ENCODE measurements at places on chromosomes 1 and 21. TPM values are rescaled to one million over a fixed set of nuclear protein-coding genes. Genes with fewer than 3 reads are reported as not detected.

GRCh38 chr1:160777486-160778089, 18.4 kb upstream of the LY9 start:
- DNase-seq, result peak; percentile 56

DNA sequence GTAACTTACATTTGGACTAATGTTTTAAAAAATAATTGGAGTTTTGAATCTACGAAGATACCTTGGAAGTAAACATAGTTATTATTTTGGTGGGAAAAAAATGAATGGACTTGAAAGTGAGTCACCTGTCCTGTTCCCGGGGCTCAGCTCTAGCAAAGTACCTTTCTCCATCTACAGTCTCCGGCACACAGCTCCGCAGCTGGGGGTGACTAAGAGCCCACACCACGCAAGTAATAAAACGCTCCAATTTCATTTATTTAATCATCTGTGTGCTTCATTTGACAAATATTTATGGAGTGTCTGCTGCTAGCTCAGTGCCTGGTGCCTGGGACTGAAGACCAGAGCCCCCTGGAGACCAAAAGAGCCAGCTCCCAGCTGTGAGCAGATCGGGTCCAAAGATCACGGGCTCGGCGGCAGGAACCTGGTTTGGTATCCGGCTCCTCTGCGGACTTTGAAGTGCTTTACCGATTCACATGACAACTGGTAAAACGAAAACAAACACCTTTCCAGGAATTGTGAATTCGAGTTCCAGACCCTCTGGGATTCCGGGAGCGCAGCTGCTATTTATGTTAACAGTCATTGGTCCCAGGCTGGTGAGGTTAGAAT, 1.7 kb upstream of the RIPK4 start:
- peak; percentile 92 for DNase-seq

DNA sequence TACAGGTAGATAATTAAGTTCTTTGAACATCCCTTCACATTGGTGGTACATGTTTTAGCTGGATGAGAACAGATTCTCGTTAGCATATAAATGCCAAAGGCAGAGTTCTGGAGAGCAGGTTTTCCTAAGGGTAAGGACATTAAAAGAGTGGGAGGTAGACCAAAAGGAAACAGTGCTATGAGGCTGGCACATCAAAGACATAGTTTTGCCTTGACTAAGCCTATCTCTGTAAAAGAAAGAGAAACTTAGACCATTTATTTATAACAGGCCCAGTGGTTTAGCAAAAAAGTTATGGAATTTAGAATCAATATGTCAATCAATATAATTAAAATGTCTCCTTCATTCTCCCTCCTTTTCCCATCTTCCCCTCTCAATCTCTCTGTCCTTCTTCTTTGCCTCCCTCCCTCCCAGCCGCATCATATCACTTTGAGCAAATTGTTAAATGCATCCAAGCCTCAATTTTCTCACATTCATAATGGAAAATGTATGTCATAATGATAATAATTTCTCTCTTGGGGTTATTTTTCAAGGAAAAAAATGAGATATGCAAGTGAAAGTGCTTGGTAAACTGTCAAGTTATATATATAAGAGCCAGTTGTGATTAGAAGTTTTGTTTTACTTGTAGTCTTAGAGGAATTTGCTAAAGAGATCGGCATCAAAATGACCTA, 209.9 kb upstream of the SGIP1 start:
- DNase-seq, result no peak

DNA sequence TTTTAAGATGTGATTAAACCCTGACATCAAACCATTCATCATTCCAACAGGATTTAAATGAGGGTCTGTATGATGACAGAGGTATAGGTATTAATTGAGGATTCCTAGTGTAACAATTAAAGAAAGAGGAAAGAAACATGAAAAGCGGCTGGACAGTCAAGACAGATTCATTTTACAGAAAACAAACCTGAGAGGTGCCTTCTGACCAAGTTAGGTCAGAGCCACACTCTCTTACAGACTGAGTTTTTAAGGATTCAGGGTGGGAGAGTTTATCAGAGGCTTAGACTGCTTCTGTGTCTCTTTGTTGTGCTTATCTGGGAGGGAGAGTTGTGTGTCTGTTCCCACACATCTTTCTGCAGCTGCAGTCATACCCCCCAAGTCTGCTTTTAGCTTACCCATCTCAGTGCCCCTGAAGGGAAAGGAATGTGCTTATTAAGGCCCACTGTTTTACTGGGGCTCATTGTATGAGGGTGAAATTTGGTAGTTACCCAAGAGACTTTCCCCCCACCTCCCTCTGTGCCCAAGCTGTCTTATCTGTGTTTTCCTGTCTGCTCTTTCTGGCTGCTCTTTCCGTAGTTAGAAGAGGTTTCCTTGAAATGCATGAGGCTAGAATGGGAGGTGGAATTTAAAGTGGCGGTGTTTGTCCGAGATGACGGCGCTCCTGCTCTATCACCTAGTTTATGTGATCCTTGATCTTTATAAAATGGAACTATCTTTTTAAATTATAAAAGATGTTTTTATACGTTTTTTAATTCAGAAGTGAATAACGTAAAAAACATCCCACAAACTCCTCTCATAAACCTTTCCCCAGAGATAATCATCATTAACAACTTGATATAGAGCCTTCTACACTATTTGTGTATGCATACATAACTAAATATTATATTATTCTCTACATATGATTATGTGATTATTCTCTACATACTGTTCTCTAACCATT, 96.0 kb upstream of the TNFSF4 start:
- no peak for DNase-seq

GRCh38 chr1:31364561-31365250, 8.2 kb downstream of the FABP3 start:
- DNase-seq, result no peak

DNA sequence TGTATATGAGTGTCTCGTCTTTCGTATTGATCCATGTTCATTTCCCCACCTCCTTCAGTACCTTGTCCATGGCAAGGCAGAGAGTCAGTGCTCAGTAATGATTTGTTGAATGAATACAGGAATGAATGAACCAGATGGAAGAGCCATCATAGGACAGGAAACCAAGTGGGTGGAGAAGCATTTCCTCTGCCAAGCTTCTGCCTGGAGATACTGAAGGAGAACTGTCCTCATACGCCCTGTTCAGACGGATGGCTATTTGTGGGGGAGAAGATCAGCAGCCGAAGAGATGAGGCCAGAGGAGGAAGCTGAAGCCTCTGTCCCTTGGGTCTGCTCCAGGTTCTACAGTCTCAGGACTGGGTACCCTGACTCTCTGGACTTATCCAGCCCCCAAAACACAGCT, 5.8 kb downstream of the FAM43B start:
- no peak for DNase-seq

GRCh38 chr1:226735576-226735975, 3.5 kb downstream of the ITPKB start:
- DNase-seq, result no peak

GRCh38 chr1:40530735-40531380, 579 bp upstream of the ZNF684 start:
- no peak for DNase-seq

DNA sequence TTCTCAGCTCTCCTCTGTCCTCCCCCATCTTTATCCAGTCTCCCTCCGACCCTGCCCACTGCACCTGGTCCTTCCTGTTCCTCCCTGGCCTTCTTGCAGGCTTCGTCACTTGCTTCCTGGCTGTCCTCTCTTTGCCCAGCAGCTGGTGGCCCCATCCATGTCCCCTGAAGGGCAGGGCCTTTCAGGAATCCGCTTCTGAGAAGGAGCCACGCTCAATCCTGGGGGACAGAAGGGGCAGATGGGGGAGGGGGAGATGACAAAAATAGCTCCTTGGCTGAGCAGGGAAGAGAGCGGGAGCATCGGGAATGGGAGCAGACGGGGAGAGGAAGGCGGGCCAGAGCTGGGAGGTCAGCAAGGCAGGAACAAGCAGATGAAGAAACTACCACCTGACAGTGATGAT, 40.7 kb downstream of the SLC30A1 start:
- DNase-seq, result no peak

DNA sequence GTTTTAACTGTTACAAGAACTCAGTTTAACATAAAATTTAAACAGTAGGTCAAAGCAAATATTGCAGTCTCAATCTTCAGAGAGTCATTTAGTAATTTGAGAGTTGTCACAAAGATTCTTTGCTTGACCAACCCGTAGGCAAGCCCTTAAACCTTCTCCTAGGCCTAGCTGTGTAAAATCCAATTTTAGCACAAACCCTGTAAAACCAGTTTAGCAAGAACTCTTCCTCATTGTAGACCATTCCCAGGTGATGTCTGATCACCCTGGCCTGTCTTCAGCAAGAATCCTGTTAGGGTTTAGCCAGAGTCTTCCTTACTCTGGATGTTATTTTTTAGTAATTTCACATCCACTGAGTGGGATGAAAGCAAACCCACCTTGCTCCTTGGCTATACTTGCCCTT, 30.1 kb downstream of the LRIG2 start:
- DNase-seq, result peak; percentile 52

- DNase-seq, result no peak
These were observed 158.1 kb downstream of the ST6GALNAC3 start for GRCh38 chr1:76232666-76233065.

DNA sequence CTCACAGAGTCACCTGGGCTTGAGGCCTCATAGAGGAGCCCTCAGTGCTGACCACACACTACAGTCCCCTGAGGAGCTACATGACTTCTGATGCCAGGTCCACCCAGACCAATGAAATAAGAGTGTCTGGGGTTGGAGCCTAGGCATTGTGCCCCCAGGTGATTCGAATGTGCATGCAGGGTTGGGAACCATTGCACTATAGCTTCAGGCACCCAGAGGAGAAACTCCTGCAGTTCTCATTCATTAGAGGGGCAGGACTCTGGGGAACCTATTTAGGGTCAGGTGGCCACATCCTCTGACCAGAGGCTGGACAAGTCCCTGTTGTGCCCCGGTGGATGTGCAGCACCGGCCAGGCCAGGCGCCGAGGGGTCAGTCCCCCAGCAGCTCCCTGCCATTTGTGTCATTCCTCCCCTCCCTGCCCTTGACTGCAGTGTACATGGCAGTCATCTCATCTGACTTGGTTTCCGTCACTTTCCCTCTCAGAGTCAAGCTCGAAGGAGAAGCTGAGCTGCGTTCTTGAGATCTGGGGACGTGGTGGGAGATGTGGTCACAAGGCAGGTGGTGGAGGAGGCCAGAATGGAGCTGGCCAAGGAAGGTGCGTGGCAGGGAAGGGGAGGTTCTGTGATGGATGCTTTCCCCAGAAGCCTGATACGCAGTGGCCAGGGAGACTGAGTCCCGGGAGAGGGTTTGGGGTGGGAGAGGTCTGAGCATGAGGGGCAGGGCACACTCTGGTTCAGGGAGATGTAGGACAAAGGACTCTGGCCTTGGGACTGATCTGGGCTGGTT, 6.4 kb downstream of the CLDN19 start:
- DNase-seq, result no peak

DNA sequence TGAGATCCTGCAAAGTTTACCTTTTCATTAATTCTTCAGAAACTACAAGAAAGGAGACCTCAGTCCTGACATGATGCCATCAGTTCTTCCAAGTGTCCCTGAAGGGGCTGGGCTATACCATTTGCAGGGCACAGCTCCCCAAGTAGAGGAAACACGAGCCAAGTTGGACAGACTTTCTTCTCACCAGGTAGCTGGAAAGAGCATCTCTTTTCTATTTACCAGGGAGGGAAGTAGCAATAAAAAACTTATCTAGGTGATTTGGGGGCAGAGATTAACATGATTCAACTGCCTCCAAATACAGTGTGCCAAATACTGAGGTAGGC, 103.9 kb upstream of the KCND3 start:
- no peak for DNase-seq

- DNase-seq, result no peak
These were observed 169.8 kb downstream of the TTLL7 start for GRCh38 chr1:83829106-83829505.

- DNase-seq, result peak; percentile 70
These were observed at the start of gene IQCC for GRCh38 chr1:32205401-32206370. TSS of gene IQCC (plus strand) at chr1:32205671. CDS start at chr1:32205682, 11 bp downstream.

DNA sequence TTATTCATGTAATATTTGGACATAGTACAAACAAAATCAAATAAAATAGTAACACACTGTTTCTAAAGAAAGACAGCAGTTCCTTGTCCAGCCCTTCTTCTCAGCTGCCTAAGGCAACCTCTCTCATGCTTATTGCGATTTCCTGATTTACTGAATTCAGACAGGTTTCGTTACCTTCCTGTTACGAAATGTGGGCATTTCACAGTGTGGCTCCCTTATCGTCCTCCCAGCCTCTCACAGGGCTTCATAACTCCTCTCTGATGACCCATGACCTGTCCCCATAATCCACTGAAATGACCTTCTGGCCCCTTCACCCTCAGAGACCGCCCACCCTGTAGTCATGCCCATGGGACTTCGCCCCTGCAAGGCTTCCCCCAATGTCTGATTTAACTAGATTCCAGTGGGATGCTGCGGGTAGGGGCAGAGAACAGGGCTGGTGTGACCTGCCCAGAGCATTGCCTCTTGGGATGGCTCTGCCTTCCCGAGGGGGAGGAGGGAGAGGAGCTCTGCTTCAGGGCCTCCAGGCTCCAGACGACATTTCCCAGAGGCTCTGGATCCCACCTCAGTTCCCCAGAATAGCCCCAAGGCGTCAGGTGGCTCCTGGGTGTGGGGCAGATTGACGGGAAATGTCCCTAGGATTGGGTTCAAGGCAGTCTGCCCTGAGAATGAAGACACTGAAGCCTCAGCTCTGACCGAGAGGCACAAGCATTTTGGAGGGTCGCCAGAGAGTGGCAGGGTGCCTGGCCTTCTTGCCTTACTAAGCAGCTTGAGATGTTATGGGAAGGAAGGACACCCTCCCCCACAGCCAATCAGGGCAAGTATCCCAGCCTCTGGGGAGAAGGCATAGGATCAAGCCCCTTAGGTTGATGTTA, 20.6 kb downstream of the PADI2 start:
- peak; percentile 40 for DNase-seq

DNA sequence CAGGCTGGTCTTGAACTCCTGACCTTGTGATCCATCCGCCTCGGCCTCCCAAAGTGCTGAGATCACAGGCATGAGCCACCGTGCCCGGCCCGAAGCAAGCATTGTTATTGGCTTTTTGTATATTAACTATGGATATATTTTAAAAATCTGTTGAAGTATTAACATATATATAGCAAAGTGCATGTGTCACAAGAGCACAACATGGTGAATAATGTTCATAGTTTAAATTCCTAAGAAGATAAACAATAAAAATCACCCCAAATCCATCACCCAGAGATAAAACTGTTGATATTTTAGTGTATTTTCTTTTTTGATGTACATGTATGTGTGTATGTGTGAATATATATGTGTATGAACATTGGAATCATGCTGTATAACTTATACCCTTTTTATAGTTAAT, 9.1 kb upstream of the FOXE3 start:
- no peak for DNase-seq

DNA sequence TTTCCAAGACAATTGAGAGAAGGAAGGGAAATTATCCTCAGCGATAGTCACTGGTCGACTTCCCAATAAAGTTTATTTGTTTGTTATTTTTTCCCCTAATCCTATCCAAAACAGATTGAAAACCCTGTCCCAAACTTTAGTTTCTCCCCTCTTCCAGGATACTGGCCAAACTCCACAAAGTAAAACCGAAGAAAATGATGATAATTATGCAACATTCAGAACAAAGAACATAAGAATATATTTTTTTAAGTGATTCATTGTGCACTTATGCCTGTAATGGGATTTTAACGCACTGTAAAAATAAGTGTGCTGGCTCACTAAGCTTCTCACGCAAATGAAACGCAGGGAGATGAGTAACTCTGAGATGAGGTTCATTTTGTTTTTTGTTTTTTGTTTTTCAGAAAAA, 6.0 kb downstream of the GLIS1 start:
- DNase-seq, result no peak

GRCh38 chr1:22500471-22500870, 48.8 kb downstream of the ZBTB40 start:
- DNase-seq, result peak; percentile 59

The PIGP gene
- total RNA-seq, result 3.2 TPM

The FCER1G gene
- 0.26 TPM for total RNA-seq

The ADGRL4 gene
- not detected for total RNA-seq

The LCE1D gene
- not detected for total RNA-seq

The TEX38 gene
- not detected for total RNA-seq

The SLAMF6 gene
- not detected for total RNA-seq

The AADACL4 gene
- total RNA-seq, result not detected
